ENCODE measurements at places on chromosomes 12 and 14.

- peak; percentile 54 for DNase-seq
These were observed 77.7 kb downstream of the ETV6 start for GRCh38 chr12:11727133-11727664.

DNA sequence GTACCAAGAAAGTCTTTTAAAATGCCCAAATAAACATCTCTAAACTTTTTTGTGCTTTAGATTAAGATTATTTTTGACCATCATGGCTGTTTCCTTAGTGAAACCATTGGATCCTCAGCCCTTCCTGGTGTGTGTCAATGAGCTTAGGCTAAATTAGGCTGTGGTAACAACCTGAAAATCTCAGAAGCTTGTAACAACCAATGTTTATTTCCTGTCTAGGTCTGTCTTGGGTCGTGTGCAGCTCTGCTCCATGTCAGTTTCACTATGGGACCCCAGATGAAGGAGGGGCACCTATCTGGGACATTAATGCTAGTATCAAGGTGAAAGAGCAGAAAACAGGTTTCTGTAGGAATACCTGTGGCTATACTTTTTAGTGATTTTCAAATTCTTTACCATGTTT, 49.9 kb downstream of the KCNMB4 start:
- no peak for DNase-seq

- DNase-seq: no peak
These were observed 98.5 kb upstream of the RASSF8 start for GRCh38 chr12:25859976-25860375.

- no peak for DNase-seq
These were observed 4.6 kb downstream of the BTG1 start for GRCh38 chr12:92140896-92141536.
